NCI-H446 treated with DMSO at 0.1 percent for 48 hours (cell line): ENCODE measurements at places on chromosomes 12 and 14.

DNA sequence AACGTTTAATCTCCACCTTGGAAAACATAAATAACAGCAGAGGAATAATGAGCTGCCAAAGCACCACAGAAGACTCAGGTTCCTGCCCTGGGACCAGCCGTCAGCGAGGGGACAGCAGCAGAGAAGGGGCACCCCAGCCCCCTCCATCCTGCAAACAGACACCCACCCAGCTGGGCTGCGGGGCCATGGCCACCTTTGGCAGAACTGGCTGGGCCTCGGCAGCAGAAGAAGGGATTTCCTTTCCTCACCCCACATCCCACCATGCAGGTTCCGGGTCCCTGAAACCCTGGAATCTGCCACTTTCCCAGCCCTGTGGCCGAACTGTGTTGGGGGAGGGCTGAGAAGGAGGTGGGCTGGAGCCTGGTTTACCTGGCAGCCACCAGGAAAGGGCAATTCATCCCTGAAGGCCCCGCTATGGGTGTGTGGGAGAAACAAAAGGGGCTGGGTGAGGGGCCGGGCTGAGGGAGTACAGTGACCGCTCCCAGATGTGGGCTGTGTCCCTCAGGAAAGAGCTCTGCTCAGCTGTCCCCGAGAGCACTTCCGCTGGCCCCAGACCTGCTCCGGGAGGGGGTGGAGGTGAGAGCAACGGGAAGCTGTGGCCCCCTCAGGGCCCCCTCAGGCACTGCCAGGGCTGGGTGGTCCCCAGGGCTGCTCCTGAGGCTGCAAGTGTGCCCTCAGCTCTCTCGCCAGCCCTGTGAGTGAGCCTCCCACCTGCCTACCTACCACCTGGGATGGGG, 3.8 kb downstream of the PGF start:
- DNase-seq = no peak

GRCh38 chr12:116818341-116818856, 62.8 kb downstream of the HRK start:
- no peak for DNase-seq

- no peak for DNase-seq
Measured at GRCh38 chr14:73802431-73803188, 49.0 kb upstream of the PTGR2 start.

DNA sequence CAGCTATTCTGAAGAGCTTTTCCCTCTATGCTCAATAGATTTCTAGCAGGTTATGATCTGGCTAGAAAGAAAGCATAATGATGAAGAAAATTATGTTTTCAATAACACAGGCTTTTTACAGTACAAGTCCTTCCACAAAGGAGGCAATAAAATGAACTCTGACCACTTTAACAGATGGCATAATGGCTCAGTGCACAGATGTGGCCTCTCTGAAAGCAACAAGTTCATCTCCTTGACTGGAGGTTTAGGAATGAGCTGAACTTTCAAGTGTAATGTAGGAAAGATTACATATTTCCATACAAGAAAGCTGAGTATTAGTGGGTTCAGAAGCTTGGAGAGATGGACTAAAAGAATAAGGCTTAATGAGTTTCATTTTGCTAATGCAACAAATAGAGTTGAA, 147.4 kb downstream of the EFCAB11 start:
- DNase-seq = no peak

GRCh38 chr12:63917864-63918799, 73.6 kb downstream of the SRGAP1 start:
- no peak for DNase-seq

- no peak for DNase-seq
Measured at GRCh38 chr14:20686386-20687143, 2.0 kb upstream of the ANG start.

GRCh38 chr14:84922370-84922769, 607.6 kb upstream of the FLRT2 start:
- no peak for DNase-seq

DNA sequence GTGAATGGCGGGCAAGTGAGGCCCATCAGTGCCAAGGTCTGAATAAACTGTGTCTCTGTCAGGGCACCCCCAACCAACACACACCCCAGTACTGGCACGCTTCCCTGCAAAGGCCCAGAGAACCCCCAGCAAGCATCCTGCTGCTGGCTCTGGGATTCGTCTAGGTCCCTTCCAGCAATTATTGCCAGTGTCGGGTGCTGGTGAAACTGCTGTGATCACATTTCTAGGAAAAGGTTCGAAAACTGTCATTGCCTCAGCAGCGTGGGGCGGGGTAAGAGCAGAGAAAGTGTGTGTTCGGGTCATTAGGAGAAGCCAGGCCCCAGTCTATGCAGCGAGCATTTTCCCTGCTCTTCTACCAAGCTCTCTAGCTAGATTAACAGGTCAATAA, 2.5 kb downstream of the FAM222A start:
- no peak for DNase-seq

DNA sequence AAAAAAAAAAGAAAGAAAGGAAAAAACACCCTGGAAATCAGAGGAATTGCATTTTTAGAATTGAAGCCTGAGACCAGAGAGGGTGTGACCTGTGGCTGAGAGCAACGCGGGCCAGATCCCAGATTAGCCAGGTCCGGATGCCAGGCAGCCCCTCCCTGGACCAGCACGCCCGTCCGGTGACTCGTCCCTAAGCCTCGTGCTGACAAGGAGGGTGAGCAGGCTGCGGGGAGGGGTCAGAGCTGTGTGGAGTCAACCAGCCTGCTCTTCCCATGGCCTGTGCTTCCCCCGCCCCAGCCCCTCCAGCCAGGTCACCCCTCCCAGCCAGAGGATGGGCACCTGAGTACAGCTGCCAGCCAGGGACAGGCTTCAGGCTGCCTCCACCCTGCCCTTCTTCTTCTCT, 4.2 kb upstream of the KLC1 start:
- no peak for DNase-seq

DNA sequence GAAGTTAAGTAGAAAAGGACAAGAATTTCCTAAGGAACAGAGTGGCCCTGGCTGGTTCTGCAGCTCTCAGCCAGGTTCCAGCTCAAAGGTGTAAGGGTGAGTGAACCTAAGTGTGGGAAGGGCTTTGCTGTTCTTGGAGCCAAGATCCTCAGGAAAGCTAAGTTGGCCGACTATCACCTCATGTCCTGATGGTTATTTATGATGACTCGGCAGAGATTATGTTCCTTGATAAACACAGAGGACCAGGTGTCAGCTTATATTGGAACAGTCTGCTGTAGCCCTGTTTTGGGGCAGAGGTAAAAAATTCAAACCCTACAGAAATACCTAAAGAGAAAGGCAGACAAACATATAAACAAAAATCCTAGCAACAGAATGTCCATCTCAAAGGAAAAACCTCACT, 128.5 kb downstream of the TBX3 start:
- no peak for DNase-seq

- no peak for DNase-seq
Measured at GRCh38 chr12:116559162-116559935, at the start of gene MAP1LC3B2. TSS of gene MAP1LC3B2 (plus strand) at chr12:116559381. CDS start at chr12:116575943, 16,562 bp downstream.

GRCh38 chr12:4450551-4451112, 5.0 kb upstream of the FGF6 start:
- no peak for DNase-seq

DNA sequence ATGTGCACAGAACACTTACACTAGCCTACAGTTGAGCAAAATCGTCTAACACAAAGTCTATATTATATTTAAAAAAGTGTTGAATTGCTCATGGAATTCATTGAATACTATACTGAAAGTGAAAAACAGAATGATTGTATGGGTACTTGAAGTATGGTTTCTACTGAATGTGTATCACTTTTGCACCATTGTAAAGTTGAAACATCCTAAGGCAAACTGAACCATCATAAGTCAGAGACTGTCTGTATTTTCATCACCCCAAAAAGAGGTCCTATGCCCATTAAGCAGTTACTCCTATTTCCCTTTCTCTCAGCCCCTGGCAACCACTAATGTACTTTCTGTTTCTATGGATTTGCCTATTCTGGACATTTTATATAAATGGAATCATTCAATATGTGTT, 4.4 kb upstream of the AMIGO2 start:
- no peak for DNase-seq

GRCh38 chr14:93655078-93655750, 133.1 kb downstream of the PRIMA1 start:
- DNase-seq = peak; percentile 7

DNA sequence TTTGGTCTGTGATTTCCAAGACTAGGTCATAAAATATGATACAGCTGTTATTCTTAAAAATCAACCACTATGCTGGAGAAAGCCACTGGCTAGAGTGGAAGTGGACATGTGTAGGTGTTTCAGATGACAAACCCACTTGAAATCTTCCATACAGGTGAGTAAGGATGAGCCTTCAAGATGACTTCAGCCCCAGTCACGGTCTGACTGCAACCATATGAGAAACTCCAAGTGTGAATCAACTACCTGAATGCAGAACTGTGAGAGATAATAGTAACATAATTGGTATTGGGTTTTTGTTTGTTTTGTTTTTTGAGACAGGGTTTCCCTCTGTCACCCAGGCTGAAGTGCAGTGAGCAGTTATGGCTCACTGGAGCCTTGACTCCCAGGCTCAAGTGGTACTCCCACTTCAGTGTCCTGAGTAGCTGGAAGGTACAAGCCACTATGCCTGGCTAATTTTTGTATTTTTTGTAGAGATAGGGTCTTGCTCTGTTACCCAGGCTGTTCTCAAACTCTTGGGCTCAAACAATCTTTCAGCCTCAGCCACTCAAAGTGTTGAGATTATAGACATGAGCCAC, 273.3 kb upstream of the LRIG3 start:
- DNase-seq = no peak

DNA sequence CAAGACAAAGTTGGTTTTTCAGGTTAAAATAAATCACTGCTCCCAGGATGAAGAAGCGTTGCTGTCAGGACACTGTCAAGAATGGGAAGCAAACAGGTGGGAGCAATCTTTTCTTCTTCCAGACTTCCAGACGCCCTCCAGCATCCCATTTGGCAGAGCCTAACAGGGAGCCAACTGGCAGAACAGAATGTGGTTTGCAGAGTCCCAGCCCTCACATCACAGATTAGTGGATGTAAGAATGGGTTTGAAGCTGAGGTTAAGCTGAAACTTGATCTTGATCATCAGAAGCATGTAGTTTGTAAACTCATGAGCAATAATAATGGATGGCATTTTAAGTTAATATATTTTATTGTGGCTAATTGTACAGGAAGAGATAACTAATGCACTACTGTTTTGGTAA, 636.4 kb downstream of the SLC6A15 start:
- DNase-seq = no peak

DNA sequence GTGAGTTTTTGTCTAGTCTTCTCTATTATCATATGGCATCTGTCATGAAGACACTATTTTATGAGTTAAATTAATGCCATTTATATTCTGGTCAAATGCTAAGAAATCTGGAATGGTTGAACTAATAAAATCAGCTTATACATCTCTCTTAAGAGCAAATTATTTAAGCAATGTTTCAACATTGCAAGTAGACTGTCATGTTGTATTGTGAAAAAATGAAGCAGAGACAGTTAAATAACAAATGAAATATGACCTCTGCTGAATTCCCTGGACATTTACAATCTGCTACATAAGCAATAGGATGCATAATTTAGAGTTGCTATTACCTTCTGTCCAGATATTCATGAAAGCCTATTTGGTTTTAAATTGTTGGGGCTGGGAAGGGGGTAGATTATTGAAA, 30.6 kb downstream of the NAV3 start:
- peak; percentile 60 for DNase-seq

DNA sequence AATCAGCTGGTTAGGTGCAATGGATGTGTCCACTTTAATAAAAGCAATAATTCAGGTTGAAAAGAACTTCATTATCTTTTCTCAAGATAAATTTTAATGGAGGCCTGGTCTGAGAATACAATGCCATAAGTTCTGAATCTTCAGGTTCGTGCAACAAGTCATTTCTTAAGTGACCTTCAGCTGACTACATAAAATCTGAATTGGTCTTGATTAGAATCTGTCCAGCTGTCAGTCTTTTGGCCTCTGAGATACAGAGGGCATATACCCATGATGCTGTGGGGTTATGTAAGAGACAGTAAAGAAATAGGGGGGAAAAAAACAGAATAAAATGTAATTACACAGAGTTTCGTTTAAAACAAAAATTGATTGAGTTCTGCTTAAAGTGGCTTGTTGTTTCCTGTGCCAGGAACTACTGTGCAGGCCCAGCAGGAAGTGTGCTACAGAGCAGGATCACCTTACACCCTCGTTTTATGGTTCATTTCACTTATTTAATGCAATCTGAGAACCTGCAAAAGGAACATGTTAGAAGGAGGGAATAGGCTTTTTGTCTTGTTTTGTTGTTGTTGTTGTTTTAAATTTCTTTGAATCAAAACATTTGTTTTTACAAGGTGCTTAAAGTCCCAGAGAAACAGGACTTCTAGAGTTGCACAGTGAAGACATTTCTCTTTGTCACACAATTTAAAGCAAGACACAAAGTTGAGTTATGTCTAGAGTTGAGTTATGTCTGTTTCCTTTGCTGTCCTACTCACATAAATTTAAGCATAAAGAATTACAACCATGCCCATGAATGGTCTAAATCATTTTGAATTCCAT, 64.2 kb downstream of the LGR5 start:
- peak; percentile 12 for DNase-seq

GRCh38 chr12:71840231-71840847, 780 bp downstream of the TBC1D15 start:
- DNase-seq = no peak

GRCh38 chr12:2876431-2877046, 435 bp downstream of the FOXM1 start:
- no peak for DNase-seq

DNA sequence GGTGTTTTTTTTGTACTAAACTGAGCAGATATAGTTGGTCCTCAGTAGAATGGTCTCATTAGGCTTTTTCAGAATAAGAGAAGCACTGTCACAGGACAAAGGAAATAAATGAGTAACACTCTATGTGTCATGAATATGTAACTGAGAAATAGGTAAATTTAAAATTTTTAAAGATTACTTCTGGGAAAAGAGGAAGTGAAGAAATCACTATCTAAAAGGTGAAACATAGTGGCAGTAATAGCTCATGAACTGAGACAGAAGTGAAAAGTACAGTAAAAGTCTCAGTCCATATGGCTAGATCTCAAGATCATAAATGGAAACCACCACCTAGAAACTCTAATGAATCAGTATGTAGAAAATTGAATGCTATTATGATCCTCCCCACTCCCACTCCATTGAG, 89.3 kb upstream of the TTC7B start:
- DNase-seq = no peak
